ENCODE measurements at places on chromosomes 3 and 15. TPM values are rescaled to one million over a fixed set of nuclear protein-coding genes. Genes with fewer than 3 reads are reported as not detected.

The SPTSSB gene
- polyA plus RNA-seq, result 0.21 TPM

DNA sequence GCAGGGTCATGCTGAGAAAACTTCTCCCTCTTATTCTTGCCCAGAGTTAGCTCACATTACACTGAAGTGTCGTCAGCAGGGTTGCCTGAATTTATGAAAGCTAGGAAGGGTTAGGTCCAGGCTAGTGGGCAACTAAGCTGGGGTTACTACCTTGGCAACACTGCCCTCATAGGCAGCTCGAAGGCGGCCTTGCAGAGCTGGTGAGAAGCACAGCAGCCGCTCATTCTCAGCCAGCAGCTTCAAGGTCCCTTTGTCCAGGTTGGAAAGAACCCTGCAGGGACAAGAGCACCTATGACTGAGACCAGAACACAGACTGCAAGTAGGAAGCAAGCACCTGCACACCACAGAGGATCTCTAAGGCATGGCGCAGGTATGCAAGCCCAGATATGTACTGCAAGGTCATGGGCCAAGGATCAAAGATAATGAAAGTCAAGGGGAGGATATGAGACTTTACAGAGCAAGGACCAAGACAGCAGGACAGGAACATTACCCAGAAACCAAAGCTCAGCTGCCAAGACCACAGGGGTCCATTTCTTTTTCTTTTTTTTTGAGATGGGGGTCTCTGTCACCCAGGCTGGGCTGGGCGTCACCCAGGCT lies 2.8 kb downstream of the CDAN1 start:
- H3K4me1 ChIP-seq, result peaks cover 10% of the 10 kb centered on the region
- no peaks in the 10 kb centered on the region for H3K27me3 ChIP-seq
- DNase-seq, result no peak
- no peak overlapping the region for H3K27ac ChIP-seq

The LAMB2 gene
- polyA plus RNA-seq, result 95.3 TPM

DNA sequence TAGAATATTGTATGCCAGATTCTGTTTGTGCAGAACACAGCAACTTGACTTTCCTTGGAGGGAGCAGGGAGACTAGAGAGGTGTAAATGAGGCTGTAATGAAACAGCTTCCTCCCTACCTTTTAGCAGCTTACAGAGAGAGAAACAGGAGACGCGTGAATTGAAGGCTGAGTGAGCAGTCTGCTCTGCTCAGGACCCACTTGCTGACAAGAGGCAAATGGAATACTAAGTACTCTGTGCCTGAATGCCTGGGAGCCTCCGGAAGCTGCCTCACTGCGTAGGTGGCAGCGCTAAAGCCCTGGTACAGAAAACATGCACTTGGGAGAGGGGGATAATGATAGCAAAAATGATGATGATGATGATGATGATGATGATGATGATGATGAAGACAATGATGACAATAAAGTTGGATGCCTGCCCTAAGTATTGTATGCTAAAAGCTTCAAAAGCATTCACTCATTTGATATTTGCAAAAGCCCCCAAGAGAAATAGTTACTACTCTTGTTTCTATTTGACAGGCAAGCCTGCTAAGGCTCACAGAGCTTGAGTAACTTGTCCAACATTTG lies 548.9 kb downstream of the NTRK3 start:
- DNase-seq, result no peak
- H3K4me1 ChIP-seq, result no peaks in the 10 kb centered on the region

- no peak overlapping the region for H3K27ac ChIP-seq
- no peaks in the 10 kb centered on the region for H3K4me1 ChIP-seq
- H3K36me3 ChIP-seq, result no peaks in the 10 kb centered on the region
- no peak overlapping the region for H3K4me3 ChIP-seq
- DNase-seq, result no peak
These were observed 706.1 kb upstream of the GOLIM4 start for GRCh38 chr3:168801794-168802193.

DNA sequence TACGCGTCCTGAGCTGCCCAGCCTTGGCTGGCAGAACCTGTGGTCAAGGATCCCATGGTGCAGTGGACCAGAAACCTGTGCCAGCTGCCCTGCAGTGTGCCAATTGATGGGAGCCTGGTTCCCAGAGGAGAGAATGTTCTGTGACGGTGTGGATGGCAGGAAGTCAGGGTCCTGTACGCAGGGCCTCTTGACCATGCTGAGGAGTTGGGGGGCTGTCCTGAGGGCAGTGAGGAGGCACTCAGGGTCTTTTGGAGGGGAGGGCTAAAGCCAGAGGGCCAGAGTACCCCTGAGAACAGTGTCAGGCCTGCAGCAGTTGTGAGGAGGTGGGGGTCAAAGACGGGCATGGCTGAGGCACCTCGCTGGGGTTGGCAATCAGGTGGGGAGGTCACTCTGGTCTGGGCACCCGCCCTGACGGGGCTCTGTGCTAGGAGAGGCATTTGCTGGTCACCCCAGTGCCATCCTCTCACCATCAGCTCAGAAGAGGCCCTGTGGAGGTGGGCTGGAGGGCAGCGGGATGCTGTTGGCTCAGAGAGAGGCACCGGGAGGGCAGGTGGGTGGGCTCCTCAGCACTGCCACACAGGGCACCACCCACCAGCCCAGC lies 61.0 kb downstream of the SCN5A start:
- no peak overlapping the region for H3K27ac ChIP-seq
- H3K4me1 ChIP-seq, result no peaks in the 10 kb centered on the region
- H3K27me3 ChIP-seq, result no peaks in the 10 kb centered on the region

- H3K36me3 ChIP-seq, result no peaks in the 10 kb centered on the region
- H3K27ac ChIP-seq, result no peak overlapping the region
- H3K4me3 ChIP-seq, result no peak overlapping the region
- no peaks in the 10 kb centered on the region for H3K27me3 ChIP-seq
- H3K4me1 ChIP-seq, result no peaks in the 10 kb centered on the region
These were observed 72.9 kb upstream of the NDN start for GRCh38 chr15:23760024-23760423.

GRCh38 chr3:197504641-197505121 lies 51.1 kb downstream of the BDH1 start:
- no peaks in the 10 kb centered on the region for H3K36me3 ChIP-seq
- H3K4me3 ChIP-seq, result no peak overlapping the region
- no peaks in the 10 kb centered on the region for H3K4me1 ChIP-seq
- H3K27me3 ChIP-seq, result no peaks in the 10 kb centered on the region

All from psoas muscle (tissue), 8 donors.